ENCODE measurements at places on chromosomes 7 and 10.

- DNase-seq: no peak
- no peaks in the 10 kb centered on the region for H3K27me3 ChIP-seq
- no peak overlapping the region for H3K27ac ChIP-seq
- H3K4me1 ChIP-seq: peaks cover 19% of the 10 kb centered on the region
- no peak overlapping the region for H3K4me3 ChIP-seq
Observed at GRCh38 chr10:91242940-91243339, 22.5 kb downstream of the PCGF5 start.

DNA sequence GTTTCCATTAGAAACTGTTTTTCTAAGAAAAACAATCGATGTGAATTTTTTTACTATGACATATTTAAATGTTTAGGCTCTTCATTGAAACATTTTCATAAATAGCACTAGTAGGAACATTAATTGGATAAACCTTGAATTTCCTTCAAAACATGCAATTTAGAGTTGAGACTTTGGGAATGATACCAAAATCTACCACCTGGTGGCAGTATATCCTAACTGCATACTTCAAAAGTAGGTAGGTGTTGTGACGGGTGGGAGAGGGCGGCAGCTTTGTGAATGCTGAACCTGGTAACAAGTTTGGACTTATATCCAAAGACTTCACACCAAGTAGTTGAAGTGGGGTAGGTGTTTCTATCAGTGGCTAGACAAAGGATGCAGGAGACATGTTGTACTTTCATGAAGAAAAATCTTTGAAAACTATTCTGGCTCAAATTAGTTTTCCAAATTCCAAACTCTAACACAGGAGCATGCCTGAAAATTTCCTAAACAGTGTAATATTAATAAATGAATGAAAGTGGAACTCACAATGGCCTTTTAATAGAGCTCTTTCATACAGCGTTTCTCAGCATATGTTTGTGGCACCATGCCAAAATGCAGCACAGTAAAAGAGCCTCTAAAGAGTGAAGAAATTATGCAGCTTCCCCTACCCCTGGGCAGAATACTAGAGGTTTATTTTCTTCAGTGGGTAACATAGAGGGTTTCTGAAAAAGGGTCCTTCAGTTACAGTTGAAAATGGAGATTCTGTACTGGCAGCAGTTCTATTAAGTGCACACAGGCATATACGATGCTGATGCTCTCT, 201.0 kb upstream of the TPK1 start:
- H3K27me3 ChIP-seq: no peaks in the 10 kb centered on the region
- no peaks in the 10 kb centered on the region for H3K4me1 ChIP-seq
- H3K36me3 ChIP-seq: no peaks in the 10 kb centered on the region
- no peak overlapping the region for H3K4me3 ChIP-seq

- no peak for DNase-seq
- no peak overlapping the region for H3K4me3 ChIP-seq
- no peak overlapping the region for H3K27ac ChIP-seq
- peaks cover 12% of the 10 kb centered on the region for H3K4me1 ChIP-seq
- H3K27me3 ChIP-seq: peaks cover 6% of the 10 kb centered on the region
- H3K36me3 ChIP-seq: no peaks in the 10 kb centered on the region
Observed at GRCh38 chr7:150902078-150903033, 50.0 kb downstream of the AOC1 start.

GRCh38 chr7:31794851-31795344, 107.9 kb downstream of the PPP1R17 start:
- H3K27me3 ChIP-seq: no peaks in the 10 kb centered on the region
- no peak overlapping the region for H3K4me3 ChIP-seq
- no peaks in the 10 kb centered on the region for H3K36me3 ChIP-seq
- no peak overlapping the region for H3K27ac ChIP-seq
- H3K4me1 ChIP-seq: no peaks in the 10 kb centered on the region

GRCh38 chr7:128877756-128878120, 15.1 kb downstream of the ATP6V1F start:
- no peak overlapping the region for H3K27ac ChIP-seq
- H3K36me3 ChIP-seq: no peaks in the 10 kb centered on the region
- no peaks in the 10 kb centered on the region for H3K4me1 ChIP-seq
- no peak for DNase-seq

- no peaks in the 10 kb centered on the region for H3K27me3 ChIP-seq
- no peak overlapping the region for H3K27ac ChIP-seq
- H3K36me3 ChIP-seq: no peaks in the 10 kb centered on the region
- no peak for DNase-seq
- H3K4me1 ChIP-seq: no peaks in the 10 kb centered on the region
- no peak overlapping the region for H3K4me3 ChIP-seq
Observed at GRCh38 chr7:99203092-99203491, 4.8 kb downstream of the KPNA7 start.

- H3K4me3 ChIP-seq: no peak overlapping the region
- H3K36me3 ChIP-seq: no peaks in the 10 kb centered on the region
- DNase-seq: peak; percentile 57
- H3K4me1 ChIP-seq: no peaks in the 10 kb centered on the region
Observed at GRCh38 chr7:106542550-106543220, 118.3 kb downstream of the CCDC71L start.

DNA sequence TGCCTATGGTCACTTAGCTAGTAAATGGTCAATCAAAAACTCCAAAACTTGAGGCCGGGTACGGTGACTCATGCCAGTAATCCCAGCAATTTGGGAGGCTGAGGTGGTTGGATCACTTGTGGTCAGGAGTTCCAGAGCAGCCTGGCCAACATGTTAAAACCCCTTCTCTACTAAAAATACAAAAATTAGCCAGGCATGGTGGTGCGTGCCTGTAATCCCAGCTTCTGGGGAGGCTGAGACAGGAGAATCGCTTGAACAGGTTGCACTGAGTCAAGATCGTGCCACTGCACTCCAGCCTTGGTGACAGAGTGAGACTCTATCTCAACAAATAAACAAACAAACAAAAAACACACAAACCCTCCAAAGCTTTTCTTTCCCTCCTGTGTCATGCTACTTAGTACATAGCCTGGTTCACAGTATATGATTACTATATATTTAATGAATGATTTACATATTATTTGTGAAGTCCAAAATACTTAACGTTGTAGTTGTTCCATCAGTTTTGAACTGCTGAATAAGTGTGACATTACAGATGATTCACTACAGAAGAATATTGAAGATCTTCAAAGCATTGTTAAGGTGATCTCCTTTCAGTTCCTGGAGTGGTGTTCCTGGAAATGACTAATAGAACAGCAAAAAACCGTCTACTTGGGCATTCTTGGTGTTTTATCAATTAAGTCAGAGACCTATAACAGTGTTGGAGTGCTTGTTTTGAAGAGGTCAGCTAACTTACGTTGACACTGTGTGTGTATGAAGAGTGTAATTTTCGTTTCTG, 72.9 kb downstream of the ADK start:
- H3K27me3 ChIP-seq: no peaks in the 10 kb centered on the region
- H3K4me3 ChIP-seq: no peak overlapping the region
- DNase-seq: no peak
- H3K27ac ChIP-seq: no peak overlapping the region
- no peaks in the 10 kb centered on the region for H3K36me3 ChIP-seq

DNA sequence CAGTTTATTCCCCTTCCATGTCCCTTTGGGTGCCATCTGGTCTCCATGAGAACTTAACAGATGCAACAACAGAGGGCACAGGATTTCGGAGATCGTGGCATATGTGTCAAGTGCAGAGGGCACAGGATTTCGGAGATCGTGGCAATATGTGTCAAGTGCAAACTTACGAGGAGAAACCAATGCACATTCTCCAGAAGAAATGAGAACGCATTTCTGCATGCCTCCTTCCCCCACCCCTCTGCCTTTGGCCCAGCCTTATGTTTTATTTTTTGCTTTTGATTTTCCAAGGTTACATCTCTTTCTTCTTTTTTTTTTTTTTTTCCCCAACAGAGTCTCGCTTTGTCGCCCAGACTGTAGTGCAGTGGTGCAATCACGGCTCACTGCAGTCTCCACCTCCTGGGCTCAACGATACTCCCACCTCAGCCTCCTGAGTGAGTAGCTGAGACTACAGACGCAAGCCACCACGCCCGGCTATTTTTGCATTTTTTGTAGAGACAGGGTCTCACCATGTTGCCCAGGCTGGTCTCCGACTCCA, 586 bp upstream of the ANKRD26 start:
- H3K27ac ChIP-seq: peak overlapping the region; percentile 93
- no peak for DNase-seq
- peak overlapping the region; percentile 73 for H3K4me3 ChIP-seq
- H3K4me1 ChIP-seq: peaks cover 9% of the 10 kb centered on the region
- H3K36me3 ChIP-seq: no peaks in the 10 kb centered on the region

DNA sequence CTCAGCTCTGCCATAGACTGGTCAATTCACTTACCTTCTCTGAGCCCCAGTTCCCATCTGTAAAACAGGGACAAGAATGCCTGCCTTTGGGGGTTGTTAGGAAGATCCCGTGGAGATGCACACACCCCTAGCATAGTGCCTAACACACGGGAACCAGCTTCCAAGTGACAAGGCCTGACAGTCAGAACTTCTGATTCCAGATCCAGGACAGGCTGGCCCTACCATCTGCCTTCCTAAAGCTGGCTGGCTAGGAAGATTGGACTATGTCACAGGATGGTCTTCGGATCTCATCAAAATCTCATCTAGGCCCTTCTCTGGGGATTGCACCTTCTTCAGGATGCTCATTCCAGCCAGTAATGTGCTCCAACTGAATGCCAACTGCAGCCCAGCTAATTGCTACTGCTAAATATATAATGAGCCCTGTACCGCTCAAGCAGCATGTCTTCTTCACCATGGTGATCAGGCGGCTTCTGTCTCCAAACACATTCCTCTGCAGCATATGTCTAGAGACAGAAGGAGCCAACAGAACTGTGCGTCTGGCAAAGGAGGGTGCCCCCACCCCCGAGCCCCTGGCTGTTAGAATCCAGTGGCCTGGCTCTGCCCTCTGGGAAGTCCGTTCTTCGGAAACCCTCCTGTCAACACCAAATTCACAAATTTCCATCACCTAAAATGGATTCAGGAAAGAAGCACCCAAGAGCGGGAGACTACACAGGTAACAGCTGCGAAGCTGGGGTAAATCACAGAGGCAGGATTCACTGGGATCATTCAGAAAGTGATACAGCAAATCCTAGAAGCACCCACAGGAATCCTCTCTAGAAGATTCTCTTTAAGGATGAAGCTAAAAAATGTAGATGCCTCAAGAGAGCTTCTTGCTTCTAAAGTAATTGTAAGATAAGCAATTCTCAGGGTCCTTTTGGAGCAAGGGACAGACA, 142.1 kb upstream of the EEPD1 start:
- no peak for DNase-seq
- H3K27me3 ChIP-seq: no peaks in the 10 kb centered on the region
- no peaks in the 10 kb centered on the region for H3K4me1 ChIP-seq
- no peak overlapping the region for H3K27ac ChIP-seq
- H3K4me3 ChIP-seq: no peak overlapping the region

DNA sequence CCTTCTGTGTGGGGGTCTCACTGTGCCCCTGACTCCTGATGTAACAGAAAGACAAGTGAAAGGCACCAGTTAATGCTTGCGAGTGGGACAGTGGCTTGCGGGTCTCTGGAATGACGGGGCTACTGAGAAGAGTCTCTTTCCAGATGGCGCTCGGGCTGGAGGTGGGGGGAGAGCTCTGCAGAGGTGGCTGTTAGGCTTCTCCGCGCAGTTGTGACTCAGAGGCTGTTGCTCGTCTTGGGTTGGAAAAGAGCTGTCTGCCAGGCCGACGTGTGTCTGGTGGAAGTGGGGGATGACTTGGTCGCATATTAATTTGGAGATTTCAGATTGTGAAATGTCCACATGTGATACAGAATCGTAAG, 27.9 kb upstream of the SH2B2 start:
- H3K4me1 ChIP-seq: no peaks in the 10 kb centered on the region
- H3K4me3 ChIP-seq: no peak overlapping the region
- no peaks in the 10 kb centered on the region for H3K36me3 ChIP-seq
- DNase-seq: no peak
- H3K27ac ChIP-seq: no peak overlapping the region

DNA sequence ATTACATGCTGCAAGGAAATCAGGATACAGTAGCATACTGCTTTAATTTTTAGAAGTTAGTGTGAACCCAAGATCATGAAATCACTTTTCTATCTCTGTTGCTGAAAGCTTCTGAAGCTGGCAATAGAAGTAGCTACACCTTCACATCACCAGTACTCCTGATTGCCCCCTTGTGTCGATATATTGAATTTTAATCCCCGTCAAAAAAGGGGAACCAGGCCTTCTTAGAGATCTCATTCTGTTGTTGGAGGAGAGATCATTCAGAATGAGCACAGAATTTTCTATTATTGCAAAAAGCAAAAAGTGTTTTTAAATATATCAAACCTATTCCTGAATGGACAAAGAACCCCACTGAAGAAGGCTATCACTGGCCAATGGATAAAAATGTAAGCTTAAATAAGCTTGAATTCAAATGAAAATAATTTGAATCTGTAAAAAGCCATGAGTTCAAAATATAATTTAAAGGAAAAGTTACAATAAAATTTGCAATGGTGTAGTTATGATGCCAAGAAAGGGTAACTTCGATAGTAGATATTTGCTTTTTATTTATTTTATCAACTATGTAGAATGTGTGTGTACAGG, 39.7 kb upstream of the TEX47 start:
- no peaks in the 10 kb centered on the region for H3K4me1 ChIP-seq
- peak; percentile 15 for DNase-seq
- H3K27me3 ChIP-seq: no peaks in the 10 kb centered on the region
- no peak overlapping the region for H3K27ac ChIP-seq

DNA sequence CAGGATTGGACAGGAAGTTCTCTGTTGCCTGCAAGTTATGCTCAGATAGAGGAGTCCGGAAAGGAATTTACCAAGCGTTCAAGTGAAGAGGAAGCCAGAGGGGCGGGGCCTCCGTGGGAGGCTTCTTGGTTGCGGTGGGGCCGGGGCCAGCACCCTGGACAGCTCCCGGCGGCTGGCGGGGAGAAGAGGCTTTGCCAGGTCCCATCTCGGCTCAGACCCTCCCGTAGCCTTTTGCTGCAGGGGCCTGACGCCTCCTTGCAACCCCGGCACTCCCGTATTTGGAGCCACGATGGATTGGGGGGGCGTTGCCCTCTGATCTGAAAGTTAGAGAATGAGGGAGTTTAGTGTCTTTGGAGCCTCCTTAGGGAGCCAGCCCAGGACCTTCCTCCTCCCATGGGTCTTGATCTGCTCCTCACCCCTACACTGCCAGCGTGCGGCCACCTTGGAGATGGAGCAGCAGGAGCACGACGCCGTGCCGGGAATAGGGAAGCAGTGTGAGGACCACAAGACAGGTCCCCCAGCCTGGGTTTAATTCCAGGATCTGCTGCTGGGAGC, 3.1 kb upstream of the SLC18A3 start:
- no peak overlapping the region for H3K4me3 ChIP-seq
- H3K27me3 ChIP-seq: peaks cover 13% of the 10 kb centered on the region
- no peak for DNase-seq
- H3K27ac ChIP-seq: no peak overlapping the region
- H3K4me1 ChIP-seq: no peaks in the 10 kb centered on the region
- no peaks in the 10 kb centered on the region for H3K36me3 ChIP-seq

Measured in GM12878 (cell line).